SK-N-SH (cell line): ENCODE measurements at places on chromosomes 5 and 9.

- H3K36me3 ChIP-seq: no peaks in the 10 kb centered on the region
- H3K4me3 ChIP-seq: no peak overlapping the region
- no peaks in the 10 kb centered on the region for H3K4me1 ChIP-seq
Measured at GRCh38 chr5:91434348-91434747, 51.2 kb upstream of the ARRDC3 start.

GRCh38 chr5:141874262-141874964 is 3.8 kb downstream of the PCDH1 start:
- peaks cover 54% of the 10 kb centered on the region for H3K27me3 ChIP-seq
- DNase-seq: peak; percentile 48
- H3K4me3 ChIP-seq: no peak overlapping the region
- H3K36me3 ChIP-seq: no peaks in the 10 kb centered on the region

DNA sequence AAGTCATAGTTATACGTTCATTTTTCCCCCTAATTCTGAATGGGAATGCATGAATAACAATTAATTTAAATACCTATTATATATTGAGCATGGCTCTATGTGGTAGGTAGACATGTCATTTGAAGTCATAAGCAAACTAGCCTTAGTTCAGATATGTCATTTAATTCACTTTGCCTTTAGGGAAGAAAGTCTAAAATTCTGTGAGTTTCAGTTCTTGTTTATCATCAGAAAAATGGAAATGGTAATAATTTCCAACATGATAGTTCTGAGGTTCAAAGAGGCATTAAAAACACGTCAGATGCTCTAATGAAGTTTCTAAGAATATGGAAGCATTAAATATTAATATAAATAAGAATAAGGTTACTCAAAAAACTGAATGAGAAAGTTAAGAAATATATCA is 13.1 kb upstream of the ANXA1 start:
- no peaks in the 10 kb centered on the region for H3K36me3 ChIP-seq
- DNase-seq: no peak
- no peak overlapping the region for H3K27ac ChIP-seq
- H3K4me1 ChIP-seq: peaks cover 47% of the 10 kb centered on the region

DNA sequence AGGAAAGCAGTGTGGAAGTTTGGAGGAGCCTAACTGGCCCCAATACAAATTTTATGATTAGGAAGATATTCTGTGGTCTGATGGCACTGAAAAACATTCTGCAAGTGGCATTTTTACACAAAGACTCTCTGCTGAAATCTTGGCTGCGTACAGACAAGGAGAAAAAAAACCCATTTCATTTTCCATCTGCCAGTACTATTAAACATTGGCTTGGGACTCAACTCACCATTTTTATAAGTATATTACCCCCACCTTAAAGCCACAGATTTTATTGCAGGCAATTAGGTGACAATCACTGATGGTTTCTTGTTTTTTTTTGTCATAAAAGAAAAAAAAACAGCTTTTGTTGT is 206.9 kb downstream of the PTTG1 start:
- no peaks in the 10 kb centered on the region; the same call in 1 of the 2 replicates for H3K27me3 ChIP-seq
- no peak overlapping the region for H3K27ac ChIP-seq
- no peak overlapping the region for H3K4me3 ChIP-seq
- no peaks in the 10 kb centered on the region for H3K36me3 ChIP-seq
- DNase-seq: no peak
- no peaks in the 10 kb centered on the region for H3K4me1 ChIP-seq

- H3K27ac ChIP-seq: no peak overlapping the region
- peaks cover 12% of the 10 kb centered on the region for H3K4me1 ChIP-seq
- no peak overlapping the region for H3K4me3 ChIP-seq
- H3K27me3 ChIP-seq: no peaks in the 10 kb centered on the region
Measured at GRCh38 chr5:65775476-65775875, 53.5 kb downstream of the NLN start.

- H3K4me3 ChIP-seq: no peak overlapping the region
- H3K36me3 ChIP-seq: no peaks in the 10 kb centered on the region
- no peaks in the 10 kb centered on the region; the same call in 1 of the 2 replicates for H3K27me3 ChIP-seq
- H3K4me1 ChIP-seq: no peaks in the 10 kb centered on the region
- no peak overlapping the region for H3K27ac ChIP-seq
Measured at GRCh38 chr5:3025392-3025791, 273.9 kb upstream of the IRX2 start.

DNA sequence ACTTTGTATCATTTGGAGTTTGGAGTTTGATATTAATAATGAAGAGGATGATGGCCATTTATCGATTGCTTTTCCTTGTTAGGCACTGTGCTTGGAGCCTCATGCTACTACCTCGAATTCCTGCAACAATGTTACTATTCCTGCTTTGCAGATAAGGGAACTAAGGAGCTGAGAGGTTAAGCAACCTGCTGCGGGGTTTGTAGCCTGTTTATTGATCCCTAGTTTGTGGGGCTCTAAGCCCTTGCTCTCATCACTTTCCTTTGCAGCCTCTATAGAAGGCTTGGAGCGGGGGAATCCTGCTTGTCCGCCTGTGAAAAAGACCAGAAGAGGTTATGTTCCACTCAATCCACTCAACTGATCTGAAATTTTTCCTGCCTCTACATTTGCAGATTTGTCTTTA is 15.8 kb downstream of the ARHGEF28 start:
- DNase-seq: no peak
- peaks cover 32% of the 10 kb centered on the region; the same call in 1 of the 2 replicates for H3K4me1 ChIP-seq

DNA sequence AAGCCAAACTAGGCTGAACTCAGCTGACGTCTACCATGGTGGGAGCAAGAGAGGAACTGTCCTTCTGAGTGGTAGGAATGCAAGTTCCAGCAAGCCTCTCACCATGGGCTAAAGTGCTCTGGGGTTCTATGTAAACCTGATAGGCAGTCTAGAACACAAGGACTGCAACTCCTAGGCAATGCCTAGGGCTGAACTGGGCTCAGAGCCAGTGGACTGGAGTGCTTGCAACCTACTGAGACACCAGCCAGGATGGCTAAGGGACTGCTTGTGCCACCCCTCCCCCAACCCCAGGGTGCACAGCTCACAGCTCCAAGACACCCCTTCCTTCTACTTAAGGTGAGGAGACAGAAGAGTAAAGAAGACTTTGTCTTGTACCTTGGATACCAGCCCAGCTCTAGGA is 12.1 kb upstream of the RCL1 start:
- H3K27me3 ChIP-seq: no peaks in the 10 kb centered on the region
- no peak for DNase-seq
- H3K4me1 ChIP-seq: no peaks in the 10 kb centered on the region
- H3K4me3 ChIP-seq: no peak overlapping the region

GRCh38 chr9:117034866-117035265 is 347.8 kb downstream of the TRIM32 start:
- H3K4me3 ChIP-seq: no peak overlapping the region
- H3K4me1 ChIP-seq: no peaks in the 10 kb centered on the region; the same call in 1 of the 2 replicates
- no peak overlapping the region for H3K27ac ChIP-seq
- H3K36me3 ChIP-seq: no peaks in the 10 kb centered on the region
- DNase-seq: no peak

- no peaks in the 10 kb centered on the region for H3K27me3 ChIP-seq
- H3K36me3 ChIP-seq: no peaks in the 10 kb centered on the region
- H3K4me1 ChIP-seq: peaks cover 15% of the 10 kb centered on the region
- H3K27ac ChIP-seq: no peak overlapping the region
Measured at GRCh38 chr5:9351546-9351945, 194.3 kb downstream of the SEMA5A start.

- no peak overlapping the region for H3K4me3 ChIP-seq
- no peak for DNase-seq
- no peaks in the 10 kb centered on the region for H3K27me3 ChIP-seq
- H3K4me1 ChIP-seq: no peaks in the 10 kb centered on the region
Measured at GRCh38 chr5:178143901-178144300, 9.8 kb downstream of the NHP2 start.

- no peak overlapping the region for H3K4me3 ChIP-seq
- no peak for DNase-seq
- H3K27ac ChIP-seq: no peak overlapping the region
- H3K36me3 ChIP-seq: no peaks in the 10 kb centered on the region
- H3K27me3 ChIP-seq: no peaks in the 10 kb centered on the region
- H3K4me1 ChIP-seq: no peaks in the 10 kb centered on the region
Measured at GRCh38 chr9:106419829-106420228, 443.1 kb upstream of the ZNF462 start.

DNA sequence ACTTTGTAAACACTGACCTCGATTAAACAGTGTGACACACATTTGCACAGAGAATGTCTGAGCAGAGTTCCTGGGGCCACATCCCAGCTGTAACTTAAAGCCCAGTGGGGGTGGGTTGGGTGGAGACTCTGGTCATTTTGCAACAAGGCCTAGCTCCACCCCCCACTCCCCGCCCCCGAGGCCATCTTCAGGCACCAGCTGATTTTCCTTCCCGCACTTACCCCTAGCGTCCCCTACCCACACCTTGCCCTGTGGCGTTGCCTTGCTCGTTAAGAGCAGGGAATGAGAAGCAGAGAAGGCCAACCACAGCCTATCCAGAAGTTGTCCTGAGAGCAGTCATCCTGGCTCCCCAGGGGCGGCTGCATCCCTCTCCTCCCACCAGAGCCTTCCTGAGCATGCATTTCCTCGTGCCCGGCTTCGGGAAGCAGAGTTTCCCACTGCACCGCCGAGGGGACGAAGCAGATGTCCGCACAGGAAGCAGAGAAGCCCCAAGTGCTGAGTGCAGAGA is 101.7 kb upstream of the SARDH start:
- DNase-seq: peak; percentile 56
- H3K36me3 ChIP-seq: no peaks in the 10 kb centered on the region
- no peaks in the 10 kb centered on the region for H3K4me1 ChIP-seq
- H3K4me3 ChIP-seq: no peak overlapping the region
- H3K27me3 ChIP-seq: no peaks in the 10 kb centered on the region
- peak overlapping the region; percentile 1; the same call in 1 of the 2 replicates for H3K27ac ChIP-seq

DNA sequence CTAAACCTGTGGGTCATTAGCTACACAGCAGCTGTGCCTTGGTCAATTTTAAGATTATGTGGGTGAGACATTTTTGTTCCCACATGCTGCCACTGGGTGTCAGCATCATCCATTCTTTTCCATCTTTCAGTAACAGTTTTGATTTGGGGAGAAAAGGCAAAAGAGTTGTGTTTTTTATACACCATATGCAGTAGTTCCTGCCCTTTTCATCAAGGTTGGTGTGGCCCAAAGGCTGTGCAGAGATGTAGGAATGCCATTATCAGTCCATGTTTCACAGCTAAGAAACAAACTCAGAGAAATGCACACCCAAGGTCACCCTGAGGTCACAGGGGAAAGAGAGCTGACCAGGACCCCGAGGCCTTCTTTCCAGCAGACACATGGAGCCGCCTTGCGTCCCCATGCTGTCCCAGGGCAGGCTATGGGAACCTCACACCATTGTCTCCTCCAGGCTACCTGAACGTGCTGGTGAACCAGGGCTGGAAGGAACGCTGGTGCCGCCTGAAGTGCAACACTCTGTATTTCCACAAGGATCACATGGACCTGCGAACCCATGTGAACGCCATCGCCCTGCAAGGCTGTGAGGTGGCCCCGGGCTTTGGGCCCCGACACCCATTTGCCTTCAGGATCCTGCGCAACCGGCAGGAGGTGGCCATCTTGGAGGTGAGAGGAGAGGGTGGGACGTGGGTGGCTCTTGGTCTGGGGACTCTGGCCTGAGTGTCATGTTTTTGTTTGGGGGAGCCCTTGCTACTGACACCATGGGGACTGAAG is 27.8 kb upstream of the GRPEL2 start:
- peaks cover 13% of the 10 kb centered on the region for H3K4me1 ChIP-seq
- no peak overlapping the region for H3K4me3 ChIP-seq
- DNase-seq: peak; percentile 76
- peak overlapping the region; percentile 63 for H3K27ac ChIP-seq

GRCh38 chr5:152337484-152337883 is 67.6 kb downstream of the NMUR2 start:
- DNase-seq: no peak
- no peak overlapping the region for H3K4me3 ChIP-seq
- no peak overlapping the region for H3K27ac ChIP-seq
- no peaks in the 10 kb centered on the region for H3K27me3 ChIP-seq
- no peaks in the 10 kb centered on the region for H3K4me1 ChIP-seq
